ENCODE measurements at places on chromosomes 12 and 14.
A peak's percentile ranks its signal among the peaks of the same experiment; 100 is the strongest.

GRCh38 chr12:124717318-124717717 is 146.3 kb downstream of the SCARB1 start:
- DNase-seq = no peak

- peak; percentile 54 for DNase-seq
Observed at GRCh38 chr14:103281496-103282231, 52.4 kb upstream of the EIF5 start.

GRCh38 chr12:89273525-89273924 is 78.8 kb downstream of the DUSP6 start:
- DNase-seq = no peak

DNA sequence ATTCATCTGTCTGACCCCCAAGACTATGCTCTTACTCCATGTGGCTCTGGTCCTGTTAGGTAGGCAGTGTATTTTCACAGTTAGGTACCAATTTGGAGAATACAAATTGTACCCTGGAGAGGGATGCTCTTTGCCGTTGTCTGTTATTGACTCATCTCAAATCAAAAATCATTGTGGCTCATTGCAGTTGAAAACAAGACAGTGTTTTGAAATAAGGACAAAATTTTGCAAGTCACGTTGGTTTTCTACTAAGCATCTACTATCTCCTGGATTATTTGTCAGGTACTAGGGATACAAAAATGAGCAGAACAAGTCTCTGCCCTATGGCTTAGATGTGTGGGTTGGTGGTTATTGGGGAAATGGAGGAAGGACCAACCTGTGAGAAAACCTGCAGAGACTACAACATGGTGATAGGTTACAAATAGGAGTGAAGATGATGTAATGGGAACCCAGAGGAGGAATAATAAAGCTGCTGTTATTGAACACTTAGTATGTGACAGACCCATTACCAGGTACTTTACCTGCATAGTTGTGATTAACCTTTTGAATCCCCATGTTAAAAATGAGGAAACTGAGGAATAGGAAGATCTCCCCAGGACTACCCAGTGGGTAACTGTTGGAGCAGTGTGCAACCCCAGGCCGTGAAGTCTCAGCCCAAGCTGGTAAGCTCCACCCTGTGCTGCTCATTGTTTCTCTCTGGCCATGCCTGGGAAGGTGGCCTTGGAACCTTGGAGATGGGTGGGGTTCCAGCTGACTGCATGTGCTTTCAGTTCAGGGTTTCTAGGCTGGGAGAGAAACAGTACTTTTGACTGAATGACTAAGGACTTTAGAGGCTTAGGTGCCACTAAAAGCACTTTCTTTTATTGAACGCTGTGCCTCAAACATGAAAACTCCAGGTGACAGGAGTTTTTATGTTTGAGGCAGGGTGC is 72.9 kb upstream of the SRSF5 start:
- DNase-seq = no peak

DNA sequence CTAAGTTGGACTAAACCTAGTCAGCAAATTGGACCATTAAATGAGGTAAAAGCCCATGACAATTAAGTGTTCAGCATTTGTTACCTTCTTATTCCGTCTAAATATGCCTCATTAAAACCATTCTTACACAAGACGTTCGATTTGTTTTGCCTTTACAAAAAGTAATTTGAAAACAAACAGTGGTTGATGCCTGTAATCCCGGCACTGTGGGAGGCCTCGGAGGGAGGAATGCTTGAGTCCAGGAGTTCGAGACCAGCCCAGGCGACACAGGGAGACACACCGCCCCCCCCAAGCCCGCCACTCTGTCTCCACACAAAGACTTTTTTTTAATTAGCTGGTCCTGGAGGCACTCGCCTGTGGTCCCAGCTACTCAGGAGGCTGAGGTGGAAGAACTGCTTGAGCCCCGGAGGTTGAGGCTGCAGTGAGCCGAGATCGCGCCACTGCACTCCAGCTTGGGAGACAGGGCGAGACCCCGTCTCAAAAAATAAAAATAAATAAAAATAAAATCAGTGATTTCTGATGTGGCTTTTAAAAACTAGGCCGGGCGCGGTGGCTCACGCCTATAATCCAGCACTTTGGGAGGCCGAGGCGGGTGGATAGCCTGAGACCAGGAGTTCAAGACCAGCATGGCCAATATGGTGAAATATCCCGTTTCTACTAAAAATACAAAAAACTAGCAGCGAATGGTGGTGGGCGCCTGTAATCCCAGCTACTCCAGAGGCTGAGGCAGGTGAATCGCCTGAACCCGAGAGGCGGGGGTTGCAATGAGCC is 856 bp upstream of the EIF4B start:
- DNase-seq = peak; percentile 48

DNA sequence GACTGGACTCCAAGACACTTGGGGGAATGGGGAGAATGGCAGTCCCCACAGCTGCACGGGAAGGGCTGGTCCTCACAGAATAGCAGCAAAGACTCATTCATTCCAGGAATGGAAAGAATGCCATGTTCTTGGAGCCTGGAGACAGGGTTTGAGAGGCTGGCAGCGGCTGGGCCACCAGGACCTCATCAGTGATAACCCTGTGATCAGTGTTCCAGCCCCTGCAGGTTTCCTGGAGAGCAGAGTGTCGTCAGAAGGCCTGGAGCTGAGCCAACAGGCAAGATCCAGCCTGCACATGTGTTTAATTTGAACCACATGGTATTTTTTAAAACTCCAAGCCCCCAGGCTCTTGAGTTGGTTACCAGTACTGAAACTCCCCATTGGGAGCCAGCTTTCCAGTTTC is 11.3 kb downstream of the BDKRB1 start:
- peak; percentile 81 for DNase-seq

DNA sequence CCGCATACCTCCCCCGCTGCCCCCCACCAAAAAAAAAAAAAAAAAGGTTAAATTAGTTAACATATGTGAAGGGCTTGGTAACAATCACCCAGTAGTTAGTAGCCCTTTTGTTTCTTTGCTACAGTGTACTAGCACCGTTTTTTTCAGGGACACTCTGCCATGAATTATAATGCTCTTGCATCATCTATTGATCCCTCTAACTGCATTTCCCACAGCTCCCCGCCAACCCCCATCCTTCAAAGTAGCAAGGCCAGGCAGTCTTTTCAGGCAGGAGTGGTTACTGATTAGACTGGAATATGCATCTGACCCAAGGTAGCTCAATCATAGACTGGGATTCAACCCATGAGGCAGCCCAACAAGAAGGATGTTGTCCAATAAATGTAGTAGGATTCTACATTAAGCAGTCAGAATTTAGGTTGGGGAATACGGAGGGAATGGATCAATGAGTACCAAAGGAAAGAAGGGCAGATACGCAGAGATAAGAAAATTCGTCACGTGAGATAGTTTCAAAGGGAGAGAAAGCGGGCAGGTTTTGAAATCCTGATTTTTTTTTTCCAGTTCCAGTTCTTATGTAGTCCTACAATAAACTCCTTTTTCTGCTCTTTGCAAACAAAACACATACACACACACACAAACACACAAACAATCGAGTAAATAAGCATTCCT is 39.8 kb upstream of the CRACR2A start:
- DNase-seq = no peak

- DNase-seq = no peak
Observed at GRCh38 chr12:104321949-104322348, 18.4 kb downstream of the EID3 start.
